CMK (cell line): ENCODE measurements at places on chromosomes 5 and 9.

DNA sequence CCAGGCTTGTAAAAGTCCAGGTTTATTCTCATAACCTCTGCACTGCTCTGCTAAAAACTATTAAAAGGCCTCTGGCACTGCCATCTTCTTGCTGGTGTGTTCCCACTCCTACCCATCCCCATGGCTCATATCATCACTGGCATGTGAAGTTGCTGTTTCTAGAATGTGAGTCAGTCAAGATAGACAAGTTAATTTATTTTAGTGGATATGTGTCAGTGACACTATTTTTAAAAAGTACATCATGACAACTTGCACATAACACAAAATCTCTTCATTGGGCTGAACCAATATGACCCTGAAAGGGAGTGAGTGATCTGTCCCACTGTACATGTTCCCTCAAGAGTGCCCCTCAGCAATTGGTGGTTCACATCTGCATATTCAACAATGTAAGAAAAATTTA, 299.7 kb downstream of the NFIB start:
- no peak for DNase-seq

GRCh38 chr5:169522851-169523250, 60.7 kb upstream of the SPDL1 start:
- no peak for DNase-seq

GRCh38 chr5:89313804-89314588, 431.0 kb upstream of the MEF2C start:
- DNase-seq: no peak

DNA sequence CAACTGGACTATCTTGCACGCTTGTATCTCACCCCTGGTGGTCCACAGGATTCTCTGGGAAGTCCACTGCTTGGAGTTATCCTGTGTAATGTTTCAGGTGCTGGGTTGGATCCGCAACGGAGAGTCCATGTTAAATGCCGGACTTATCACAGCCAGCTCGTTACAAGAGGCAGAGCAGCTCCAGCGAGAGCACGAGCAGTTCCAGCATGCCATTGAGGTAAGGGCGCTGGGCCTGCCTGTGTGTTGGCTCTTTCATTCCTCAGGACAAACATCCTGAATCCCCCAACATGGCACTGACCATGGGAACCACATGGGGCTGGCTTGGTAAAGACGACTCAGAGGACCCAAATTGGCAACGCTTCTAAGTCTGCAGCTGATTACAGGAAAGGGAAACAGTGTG, 214.8 kb upstream of the OTULINL start:
- no peak for DNase-seq

- no peak for DNase-seq
Measured at GRCh38 chr5:177966009-177966838, 29.8 kb downstream of the PROP1 start.

- no peak for DNase-seq
Measured at GRCh38 chr9:135093111-135093510, 5.6 kb downstream of the OLFM1 start.

GRCh38 chr5:98663521-98663920, 109.9 kb upstream of the RGMB start:
- no peak for DNase-seq

DNA sequence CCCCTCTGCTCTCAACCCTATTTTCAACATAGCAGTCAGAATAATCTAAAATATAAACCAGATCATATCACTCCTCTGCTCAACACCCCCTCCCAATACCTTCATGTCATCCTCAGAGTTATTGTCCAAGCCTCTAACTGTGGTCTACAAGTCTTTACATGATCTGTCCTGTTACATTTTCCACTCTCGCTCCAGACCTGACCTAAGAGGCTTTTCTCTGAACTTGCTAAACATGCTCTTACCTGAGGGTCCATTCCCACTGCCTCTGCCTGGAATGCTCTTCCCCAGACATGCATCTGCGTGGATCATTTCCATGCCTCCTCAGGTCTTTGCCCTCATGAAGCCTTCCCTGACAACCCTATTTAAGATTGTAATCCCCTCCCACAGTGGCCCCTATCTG, 12.0 kb downstream of the NIPSNAP3B start:
- DNase-seq: no peak

GRCh38 chr5:159802661-159803060, 113.6 kb upstream of the ADRA1B start:
- DNase-seq: no peak

DNA sequence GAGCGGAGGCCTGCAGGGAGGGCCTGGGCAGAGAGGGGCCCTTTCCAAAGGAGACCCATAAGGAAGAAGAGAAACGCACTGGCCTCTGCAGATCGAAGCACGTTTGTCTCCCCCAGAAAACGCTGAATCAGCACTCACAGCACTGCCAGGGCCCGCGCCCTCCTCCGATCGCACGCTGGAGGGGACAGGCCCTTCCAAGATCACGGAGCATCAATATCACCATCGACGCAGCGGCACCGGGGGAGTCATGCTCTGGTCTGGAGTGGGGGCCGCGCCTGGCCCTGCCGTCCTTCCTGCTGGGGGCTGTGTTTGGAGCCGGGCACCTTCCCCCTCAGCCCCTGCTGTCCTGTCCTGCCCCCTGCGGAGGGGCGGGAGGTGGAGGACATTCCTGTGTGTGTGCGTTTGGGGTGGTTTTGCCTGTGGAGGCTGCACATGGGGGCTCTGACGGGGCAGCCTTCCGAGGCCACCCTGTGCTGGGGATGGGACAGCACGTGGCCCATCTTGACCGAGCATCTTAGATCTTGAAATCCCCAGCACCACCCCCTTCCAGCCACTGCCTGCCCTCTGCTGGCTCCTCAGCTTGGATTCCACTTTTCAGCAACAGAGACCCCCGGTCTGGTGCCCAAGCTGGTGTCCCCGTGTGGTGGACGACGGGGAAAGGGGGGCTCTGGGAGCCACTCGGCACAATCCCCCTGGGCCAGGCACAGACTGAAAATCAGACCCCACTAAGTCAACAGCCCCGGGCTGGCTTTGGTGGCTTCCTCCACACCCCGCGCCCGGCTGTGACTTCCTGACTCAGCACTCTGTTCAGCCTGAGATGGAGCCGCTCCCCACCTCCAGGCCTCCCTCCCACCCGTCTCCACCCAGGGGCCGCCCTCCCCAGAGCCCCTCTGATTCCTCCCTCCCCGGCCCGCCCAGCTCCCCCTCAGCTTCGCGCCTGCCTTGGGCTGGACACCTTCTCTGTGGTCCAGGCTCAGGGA, 8.3 kb downstream of the TMEM250 start:
- no peak for DNase-seq

DNA sequence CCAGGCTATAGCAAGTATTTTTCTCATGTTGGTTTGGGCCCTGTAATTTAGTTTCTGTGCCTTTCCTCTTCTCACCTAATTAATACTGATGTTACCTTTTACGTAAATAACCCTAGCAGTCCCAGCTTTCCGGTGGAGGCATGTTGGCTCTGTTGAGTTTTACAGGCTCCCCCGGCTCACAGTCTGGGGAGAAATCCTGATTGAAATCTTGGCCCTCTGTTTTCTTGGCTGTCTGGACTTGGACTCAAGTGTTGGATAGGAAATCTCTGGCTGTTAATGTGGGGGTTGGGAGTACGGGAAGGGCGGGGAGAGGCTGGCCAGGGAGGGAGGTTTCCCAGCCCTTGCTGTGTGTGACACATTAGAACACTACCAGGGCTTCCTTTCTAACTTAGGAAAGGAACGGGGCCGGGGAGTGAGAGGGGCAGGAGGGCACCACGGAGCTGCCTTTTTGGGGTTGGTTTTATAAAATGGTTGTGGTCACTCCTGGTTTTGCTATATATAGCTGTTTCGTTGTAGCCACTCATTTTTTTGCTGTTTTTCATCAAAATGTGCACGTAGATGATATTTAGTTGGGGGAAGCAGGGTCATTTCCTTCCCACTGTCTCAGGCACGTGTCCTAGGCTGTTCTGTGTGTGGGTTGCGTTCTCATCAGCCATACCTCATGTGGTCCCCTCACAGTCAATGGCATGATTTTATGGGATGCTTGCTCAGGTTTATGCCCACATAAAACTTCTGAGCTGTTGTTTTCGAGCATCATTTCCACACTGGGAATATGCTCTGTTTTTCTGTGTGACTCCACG, 11.0 kb downstream of the TRIO start:
- DNase-seq: no peak

GRCh38 chr9:12775679-12776512, 1.1 kb downstream of the LURAP1L start:
- DNase-seq: no peak

- DNase-seq: no peak
Measured at GRCh38 chr9:27157736-27158135, 48.7 kb downstream of the TEK start.

DNA sequence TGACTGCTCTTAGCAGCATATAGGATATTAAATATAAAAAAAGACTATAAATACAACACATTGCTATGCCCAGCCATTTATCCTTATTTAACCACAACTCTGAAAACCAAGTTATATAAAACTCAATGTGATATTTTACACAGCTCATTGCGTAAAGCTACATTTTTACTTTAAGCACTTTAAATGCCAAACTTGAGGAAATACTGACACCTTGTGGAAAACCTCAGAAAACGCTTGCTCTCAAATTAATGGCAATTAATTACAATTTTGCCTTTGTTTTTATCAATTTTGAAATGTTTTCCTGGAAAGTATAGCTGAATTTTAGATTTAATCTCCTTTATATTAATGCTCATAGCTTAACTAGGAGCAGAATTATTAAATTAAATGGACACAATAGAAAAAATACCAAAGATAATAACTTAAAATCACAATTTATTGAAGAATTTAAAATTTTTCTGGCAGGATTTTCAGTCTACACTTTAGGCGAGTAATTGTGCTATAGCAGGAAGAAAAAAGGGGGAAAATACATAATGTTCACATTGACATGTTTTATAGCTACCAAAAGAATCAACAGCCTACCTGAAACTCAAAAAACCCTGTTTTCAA, 25.2 kb upstream of the PLAC8L1 start:
- no peak for DNase-seq

DNA sequence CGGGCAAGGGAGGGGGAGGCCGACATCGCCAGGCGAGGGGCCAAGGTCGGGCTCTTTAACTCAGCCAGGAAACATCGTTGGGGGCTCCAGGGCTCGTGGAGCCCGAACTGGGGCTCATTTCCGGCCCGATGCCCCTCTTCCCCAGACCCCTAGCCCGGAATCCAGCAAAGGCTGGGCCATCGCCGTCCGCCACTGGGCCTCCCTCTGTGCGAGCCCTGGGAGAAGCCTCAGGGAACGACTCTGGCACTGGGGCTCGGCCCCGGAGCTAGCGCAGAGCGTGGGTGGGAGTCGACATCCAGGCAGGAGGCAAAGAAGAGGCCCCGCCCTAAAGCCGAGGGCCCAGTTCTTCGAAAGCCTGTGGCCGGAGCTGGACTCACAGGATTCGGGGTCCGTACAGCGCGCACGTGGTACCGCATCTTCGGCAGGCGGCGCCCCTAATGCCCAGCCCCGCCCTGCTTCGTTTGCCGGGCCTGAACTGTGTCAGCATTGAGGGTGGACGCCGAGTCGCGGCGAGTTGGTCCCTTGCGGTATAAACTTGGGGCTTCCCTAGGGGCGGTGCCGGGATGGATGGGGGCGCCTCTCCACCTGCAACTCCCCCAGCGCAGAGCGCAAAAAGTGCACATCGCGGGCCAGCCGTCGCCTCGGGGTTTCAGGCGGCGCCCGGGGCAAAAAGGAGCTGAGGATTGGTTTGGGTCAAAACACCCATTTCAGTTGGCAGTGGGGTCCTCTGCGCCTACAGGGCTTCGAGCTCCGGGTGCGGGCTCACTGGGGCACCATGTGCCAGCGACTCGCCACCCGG, 3.6 kb upstream of the PAX5 start:
- DNase-seq: no peak

GRCh38 chr9:78383130-78383529, 86.2 kb downstream of the PSAT1 start:
- no peak for DNase-seq

- DNase-seq: no peak
Measured at GRCh38 chr9:83620841-83621636, 1.9 kb upstream of the IDNK start.

- DNase-seq: no peak
Measured at GRCh38 chr5:84265130-84265529, 119.5 kb downstream of the EDIL3 start.

DNA sequence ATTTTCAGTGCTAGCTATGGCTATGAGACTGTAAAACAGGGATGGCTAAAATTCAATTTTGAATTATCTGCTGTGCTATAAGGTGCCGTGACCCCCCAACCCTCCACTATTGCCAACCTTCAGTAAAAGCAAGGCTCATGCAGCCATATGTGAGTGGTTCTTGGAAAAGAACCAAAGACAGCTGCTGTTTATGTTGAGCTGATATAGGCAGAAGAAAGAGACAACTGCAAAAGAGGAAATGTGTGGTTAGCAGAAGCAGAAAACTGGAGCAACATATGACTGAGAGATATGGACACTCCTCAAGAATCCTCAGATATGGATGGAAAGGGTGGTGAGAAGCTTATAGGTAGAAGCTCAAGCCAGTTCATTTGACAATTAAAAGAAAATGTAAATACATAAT, 200.3 kb downstream of the TLE1 start:
- DNase-seq: no peak

- no peak for DNase-seq
Measured at GRCh38 chr5:147949711-147950573, 43.6 kb upstream of the C5orf46 start.

DNA sequence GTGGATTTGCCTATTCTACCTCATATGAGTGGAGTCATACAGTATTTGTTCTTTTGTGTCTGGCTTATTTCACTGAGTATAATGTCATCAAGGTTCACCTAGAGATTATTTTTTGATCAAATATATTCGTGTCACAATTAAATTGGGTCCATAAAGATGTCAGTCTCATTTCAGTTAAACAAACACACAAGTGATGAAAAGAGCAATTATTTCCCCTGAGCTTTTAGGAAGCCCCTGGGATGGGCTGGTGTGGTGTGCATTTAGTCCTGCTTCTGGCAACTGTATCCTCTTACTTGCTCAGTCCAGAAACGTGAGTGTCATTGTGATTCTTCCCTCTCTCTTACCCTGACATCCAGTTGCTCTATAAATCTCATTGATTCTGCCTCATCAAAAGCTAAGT, 52.8 kb upstream of the CARTPT start:
- no peak for DNase-seq

DNA sequence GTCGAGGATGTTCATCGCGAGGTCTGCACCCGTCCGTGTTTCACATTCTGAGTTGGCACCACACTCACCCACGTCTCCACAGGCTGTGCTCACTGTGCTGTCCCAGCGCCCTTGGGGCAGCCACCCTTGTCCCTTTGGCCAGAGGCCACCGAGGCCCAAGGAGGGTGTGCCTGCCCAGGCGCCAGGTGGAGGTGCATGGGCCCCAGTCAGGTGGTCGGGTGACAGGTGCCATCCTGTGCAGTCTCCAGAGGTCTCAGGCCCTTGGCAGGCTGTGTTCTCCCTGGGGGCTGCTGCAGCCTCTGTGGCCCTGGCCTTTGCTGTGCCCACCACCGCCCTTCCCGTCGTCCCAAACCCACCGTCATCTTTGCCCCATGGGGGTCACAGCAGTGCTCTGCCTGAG, 12.4 kb downstream of the MAN1B1 start:
- no peak for DNase-seq
